ENCODE measurements at places on chromosomes 2 and 18.
A peak's percentile ranks its signal among the peaks of the same experiment; 100 is the strongest.

DNA sequence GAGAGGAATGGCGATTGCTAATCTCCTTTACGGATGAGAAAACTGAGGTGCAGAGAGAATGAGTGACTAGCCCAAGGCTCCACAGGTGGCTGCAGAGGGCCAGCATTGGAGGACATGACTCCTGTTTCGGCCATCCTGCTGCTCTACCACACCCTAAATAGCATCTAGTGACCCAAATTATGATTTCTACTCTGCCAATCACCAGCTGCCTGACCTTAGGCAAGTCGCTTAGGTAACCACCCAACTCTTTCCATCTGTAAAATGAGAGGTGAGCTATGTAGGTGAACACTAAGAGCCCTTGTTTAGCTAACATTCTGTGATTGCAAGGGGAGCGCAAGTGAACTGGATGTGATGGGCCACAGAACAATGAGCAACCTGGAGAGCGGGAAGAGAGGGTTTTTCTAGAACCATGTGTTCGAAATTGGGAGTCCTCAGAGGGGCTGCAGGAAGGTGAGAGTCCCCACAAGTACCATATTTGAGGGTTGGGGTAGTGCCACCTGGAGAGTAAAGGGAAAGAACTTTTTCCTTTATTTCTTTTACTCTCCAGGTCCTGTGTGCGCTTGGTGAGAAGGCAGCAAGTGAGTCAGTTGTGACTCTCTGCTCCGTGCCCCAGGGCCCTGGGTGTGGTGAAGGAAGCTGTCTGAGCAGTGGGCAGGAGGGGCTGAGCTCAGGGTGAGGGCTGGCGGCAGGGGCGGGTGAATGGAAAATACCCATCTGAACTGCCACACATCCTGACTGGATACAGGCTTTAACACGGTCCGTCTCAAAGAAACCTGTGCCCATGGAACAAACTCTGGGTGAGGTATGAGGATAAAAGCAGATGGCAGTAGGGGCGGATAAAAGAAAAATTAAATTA, 2.4 kb downstream of the CYP27C1 start:
- DNase-seq = peak; percentile 20

GRCh38 chr2:61700464-61700863, 153.4 kb downstream of the FAM161A start:
- DNase-seq = no peak

GRCh38 chr18:68679528-68679927, 35.4 kb downstream of the TMX3 start:
- no peak for DNase-seq

- DNase-seq = no peak
Observed at GRCh38 chr2:213766465-213766901, 482.2 kb downstream of the SPAG16 start.

- DNase-seq = no peak
Observed at GRCh38 chr2:58350484-58350883, 109.4 kb upstream of the FANCL start.

DNA sequence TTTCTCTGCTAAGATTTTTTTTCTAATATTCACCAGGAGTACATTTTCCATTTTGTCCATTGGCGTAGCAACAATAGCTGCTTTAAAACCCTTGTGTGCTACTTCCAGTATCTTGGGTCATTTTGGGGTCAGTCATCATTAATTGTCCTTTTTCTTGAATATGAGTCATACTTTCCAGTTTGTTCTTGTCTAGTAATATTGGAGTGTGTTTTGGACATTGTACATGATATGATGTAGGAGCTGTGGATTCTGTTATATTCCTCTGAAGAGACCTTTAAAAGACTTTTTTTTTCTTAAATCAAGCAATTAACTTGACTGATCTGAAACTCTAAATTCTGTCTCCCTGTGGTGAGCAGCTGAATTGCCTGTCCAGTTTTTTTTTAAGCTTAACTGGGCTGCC, 40.8 kb downstream of the AGPS start:
- DNase-seq = peak; percentile 37

DNA sequence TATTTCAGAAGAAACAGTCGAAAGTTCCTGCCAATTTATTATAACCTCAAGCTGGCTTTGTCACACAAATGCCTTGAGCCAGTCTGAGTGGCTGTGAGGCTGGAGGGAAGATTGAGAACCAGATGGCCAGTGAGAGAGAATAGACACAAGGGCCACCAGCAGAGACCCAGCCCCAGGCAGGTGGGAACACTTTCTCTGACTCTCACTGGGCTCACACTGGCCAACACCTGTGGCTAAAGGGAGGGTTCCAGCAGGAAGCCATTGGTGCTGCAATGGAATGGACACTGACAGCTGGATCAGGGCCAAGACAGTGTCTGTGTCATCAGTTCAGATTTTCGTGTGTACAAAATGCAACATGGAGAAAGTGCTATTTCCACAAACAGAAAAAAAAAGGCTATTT, 29.9 kb downstream of the LOXHD1 start:
- DNase-seq = no peak
